ENCODE measurements at places on chromosomes 13 and 19.

DNA sequence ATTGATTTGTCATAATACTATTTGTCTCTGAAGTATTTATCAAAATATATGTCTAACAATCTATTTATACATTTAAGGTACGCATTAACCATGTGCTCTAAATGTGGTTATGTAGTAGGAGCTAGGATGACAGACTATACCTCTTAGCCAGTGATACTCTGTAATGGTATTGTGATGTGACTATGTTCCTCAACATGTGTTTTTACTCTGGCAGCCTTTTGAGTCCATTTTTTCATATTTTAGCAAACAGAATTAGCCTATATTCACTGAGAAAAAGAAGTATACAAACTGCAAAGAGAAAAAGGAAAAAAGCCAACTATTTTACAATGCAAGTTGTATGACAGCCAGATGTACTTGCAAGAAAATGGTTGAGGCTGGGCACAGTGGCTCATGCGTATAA, 26.7 kb downstream of the MAB21L1 start:
- no peak for DNase-seq

DNA sequence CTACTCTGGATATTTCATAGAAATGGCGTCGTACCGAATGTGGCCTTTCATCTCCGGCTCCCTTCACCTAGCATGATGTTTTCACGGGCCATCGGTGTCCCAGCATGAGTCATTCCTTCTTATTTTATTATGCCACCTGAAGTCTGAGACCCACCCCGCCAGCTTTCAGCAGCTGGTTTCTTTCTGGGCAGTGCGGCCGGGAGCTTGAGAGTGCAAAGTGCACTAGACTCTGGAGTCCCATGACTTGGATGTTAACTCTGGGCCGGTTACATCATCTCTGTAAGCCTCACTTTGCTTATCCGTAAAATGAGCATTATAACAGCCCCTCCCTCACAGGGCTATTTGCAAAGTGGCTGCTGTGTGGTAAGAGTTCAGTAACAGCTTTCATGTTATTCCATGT, 5.8 kb upstream of the KMT5C start:
- no peak for DNase-seq

- DNase-seq = peak; percentile 42
Observed at GRCh38 chr13:30851697-30852096, 54.4 kb upstream of the MEDAG start.

GRCh38 chr13:43749503-43749902, 37.3 kb downstream of the ENOX1 start:
- no peak for DNase-seq

- no peak for DNase-seq
Observed at GRCh38 chr19:41377977-41378709, 1.8 kb downstream of the TMEM91 start.

GRCh38 chr13:32267836-32268439, 47.2 kb downstream of the ZAR1L start:
- DNase-seq = peak; percentile 21

DNA sequence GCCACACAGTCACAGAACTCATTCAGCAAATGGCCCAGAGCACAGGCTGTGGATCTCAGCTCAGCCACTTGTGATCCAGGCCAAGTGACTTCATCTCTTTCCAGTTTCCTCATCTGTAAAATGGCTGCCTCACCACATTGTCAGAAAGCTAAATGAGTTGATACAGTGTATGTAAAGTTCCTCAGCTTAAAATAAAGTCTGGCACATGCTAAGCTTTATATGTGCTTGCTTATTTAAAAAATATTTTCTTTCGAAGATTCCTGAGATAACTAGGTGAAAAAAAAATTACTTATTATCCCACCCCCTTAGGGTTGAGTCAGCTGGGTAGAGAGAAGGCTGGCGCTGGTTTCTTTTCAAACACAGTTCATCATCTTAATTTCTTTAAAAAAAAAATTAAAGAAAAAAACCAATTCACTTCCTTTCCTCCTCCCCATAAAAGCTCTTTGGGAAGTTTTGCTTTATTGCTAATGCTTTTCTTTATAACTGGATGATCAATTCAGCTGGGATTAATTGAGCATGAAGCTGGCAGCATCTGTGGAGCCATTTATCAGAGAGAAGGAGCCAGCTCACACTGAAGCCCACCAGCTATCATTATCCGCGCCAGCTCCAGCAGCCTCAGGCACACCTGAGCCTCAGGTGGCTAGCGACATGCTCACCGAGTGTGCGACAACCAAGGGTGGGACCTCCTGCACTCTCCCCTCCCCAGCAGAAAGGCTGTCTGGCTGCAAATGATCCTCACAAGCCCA, 354.9 kb downstream of the FOXO1 start:
- no peak for DNase-seq

DNA sequence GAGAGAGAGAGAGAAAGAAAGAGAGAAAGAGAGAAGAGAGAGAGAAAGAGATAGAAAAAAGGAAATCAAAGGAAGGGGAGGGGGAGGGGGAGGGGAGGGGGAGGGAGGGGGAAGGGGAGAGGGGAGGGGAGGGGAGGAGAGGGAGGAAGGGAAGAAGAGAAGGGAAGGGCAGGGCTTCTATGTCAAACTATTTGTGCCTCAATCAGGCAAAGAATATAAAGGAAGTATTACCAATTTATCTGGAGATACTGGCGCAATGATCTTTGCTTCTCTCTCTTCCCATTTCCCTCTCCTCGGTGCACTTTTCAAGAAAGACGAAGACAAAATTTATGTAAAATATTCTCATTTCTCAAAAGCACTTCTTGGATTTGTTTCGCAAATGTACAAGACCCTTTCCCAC, 9.3 kb upstream of the INSR start:
- DNase-seq = no peak

GRCh38 chr13:51360489-51360888, 21.0 kb downstream of the SERPINE3 start:
- no peak for DNase-seq

DNA sequence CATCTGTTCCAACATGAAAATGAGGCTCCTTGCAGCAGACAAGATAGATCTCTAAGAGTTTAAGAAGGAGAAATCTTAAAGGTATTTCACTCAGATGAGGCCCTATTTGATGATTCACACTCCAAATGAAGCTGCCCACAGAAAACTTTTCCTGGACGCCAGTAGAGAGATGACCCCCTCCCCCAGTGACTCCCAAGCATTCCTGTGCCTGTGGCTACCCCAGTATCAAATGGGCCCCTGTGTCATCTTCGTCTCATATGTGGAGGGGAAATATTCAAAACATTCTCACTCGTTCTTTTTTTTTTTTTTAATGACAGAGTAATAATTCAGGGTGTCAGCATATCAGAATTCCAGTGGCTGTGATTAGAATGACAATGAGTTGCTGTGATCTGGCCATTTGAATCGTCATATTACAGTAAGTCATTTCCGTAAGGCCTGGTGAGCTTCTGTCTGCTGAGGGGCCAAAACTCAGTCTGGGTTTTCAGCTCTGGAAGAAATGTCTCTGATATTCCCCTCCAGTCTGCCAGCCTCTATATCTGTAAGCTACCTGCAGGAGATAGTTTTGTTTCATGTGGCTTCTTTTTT, 194.7 kb downstream of the URI1 start:
- DNase-seq = no peak

GRCh38 chr13:23949736-23950135, 52.4 kb upstream of the C1QTNF9B start:
- no peak for DNase-seq

- no peak for DNase-seq
Observed at GRCh38 chr13:26498656-26499601, 58.6 kb upstream of the WASF3 start.

DNA sequence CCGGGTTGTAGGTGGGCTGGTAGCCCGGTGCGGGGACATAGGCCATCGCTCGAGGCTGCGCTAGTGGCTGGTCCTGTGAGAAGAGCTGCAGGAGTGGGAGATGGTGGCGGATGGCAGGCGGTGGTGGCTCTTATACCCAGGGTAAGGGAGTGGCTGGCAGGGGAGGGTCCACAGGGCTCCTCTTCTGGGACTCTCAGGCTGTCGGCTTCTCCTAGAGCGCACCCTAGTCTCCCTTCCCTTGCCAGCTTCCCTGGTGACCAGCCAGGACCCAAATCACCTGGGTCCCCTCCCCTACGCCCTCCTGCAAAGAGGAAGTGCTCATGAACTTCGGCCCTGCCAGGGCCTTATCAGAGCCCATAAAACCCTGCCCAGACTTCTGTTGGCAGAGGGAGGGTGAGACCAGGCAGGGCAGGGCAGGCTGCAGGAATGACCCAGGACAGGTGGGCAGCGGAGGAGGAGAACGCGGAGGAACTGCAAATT, at the start of gene LGALS4:
TSS of gene LGALS4 (minus strand) at position 105 of the 480 bp plus-strand sequence. CDS start at position 46, 59 bp downstream.
- DNase-seq = no peak

GRCh38 chr13:33403807-33404362, 118.3 kb upstream of the STARD13 start:
- DNase-seq = no peak

DNA sequence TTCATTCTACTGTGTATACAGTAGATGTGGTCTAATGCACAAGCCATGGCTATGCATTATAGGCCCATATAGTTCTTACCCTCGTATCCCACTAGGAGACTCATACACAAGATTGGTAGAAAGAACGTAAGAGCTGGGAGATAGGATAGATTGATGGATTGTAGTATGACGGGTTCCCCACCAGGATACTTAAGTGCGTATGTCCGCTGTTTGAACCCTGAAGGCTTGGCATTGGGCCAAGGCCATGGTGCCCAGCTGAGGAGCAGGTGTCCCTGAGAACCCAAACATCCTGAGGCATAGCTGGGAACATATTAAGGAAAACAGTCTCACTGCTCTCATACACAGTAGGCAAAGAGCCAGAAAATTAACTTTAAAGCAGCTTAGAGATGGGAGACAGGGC, 617.5 kb upstream of the KLF12 start:
- DNase-seq = no peak

DNA sequence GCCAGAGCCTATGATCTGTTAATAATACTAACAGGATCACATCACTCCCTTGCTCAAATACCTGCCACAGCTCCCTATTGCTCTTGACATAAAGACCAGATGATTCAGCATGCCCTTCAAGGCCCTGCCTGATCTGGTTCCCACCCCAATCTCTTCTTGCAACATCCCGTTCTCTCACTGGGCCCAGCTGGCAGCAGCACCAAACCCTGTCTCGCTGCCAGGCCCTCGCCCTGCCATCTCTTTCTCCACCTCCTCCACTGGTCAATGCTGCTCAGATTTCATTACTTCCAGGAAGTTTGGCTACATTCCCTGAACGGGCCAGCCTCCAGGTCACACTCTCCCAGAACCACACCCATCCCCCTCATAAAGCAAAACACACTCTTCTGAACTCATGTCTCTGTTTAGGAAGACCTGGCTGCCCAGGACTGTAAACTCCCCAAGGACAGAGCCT, 8.6 kb upstream of the BCAT2 start:
- no peak for DNase-seq

DNA sequence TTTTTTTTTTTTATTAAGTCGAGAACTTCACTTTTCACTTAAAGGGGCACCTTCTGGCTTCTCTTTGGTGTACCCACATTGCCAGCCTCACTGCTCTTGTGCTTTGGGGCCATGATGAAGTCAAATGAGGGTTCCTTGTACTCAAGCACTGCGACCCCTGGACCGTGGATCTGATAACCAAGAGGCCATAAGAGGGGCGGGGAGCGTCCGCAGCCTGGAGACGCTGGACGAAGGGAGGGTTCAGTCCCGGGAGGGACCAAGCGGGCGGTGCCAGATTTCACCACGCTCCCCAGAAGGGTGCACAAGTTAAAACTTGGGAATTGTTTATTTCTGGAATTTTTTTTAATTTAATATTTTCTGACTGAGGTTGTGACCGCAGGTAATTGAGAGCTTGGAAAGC, 53.3 kb upstream of the SOX1 start:
- DNase-seq = no peak

GRCh38 chr13:33229446-33230177, 55.9 kb downstream of the STARD13 start:
- DNase-seq = no peak

DNA sequence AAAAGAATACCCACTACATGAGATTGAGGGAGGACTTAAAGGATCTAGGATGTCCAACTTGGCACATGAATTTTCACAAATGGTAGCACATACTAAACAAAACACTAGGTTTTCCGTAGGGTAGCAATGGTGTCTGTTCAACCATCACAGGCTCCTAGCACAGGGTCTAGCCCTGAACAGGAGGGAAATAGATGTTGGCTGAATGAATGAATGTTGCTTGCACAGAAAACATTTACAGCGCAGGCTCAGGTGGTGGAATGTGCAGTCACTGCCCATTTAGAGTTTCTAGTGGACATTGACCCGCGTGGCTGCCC, 1.9 kb upstream of the MYCBP2 start:
- DNase-seq = no peak

DNA sequence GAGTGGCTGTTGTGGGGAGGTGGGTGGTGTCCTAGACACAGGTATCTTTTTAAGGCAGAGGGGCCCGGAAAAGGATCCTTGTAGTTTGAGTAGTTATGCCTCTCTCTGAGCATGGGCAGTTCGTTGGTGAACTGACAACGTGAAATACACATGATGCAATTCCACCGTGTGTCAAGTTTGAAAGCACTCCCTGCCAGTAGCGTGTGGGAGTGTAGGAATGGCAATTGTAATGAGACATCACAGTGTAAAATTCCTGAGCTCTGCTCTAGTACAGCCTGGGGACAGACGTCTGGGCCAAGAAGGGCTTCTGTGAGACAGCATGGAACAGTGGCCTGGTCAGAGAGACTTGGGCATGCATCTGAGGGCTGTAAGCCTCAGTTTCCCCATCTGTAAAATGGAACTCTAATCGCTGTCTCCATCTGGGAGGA, 10.4 kb upstream of the ASF1B start:
- no peak for DNase-seq

DNA sequence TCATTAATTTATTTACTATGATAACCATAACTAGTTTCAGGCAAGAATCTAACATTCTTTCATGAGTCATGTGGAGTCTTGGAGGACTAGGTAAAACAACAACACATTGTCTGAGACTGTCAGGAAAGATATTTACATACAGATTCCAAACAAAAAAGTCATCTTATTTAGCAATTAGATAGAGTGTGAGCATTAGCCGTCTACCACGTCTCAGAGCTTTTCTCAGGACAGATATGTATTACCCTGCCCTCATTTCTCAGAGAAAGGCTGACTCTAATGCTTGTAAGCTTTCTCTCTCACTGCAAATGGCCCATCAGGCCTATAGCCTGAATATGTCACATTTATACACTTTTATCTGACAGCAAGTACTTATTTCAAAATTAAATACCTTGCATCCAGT, 312.1 kb upstream of the PCDH20 start:
- no peak for DNase-seq

- peak; percentile 28 for DNase-seq
Observed at GRCh38 chr13:104571161-104571892, 1505.1 kb upstream of the SLC10A2 start.
